Epithelial cell of prostate (primary cell): ENCODE measurements at places on chromosomes 6 and 20.

- no peak for DNase-seq
Measured at GRCh38 chr6:110404607-110405006, 10.8 kb downstream of the DDO start.

DNA sequence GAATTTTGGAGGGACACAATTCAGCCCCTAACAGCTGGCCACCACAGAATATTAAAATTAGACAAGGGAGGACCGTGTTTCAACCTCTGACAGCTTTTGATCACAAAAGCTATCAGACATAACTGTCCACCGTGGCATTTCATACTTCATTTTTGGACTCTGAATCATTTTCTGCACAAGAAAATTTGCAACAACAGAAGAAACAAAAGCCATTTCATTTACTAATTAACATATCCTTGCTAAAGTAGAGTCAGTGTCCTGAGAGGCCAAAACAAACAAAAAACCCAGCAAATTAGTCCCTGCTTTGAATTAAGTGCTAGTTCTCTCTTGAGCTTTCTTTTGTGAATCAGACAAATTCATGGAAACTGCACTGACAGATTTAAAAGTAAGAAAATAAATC lies 17.6 kb upstream of the COL12A1 start:
- DNase-seq, result no peak

- DNase-seq, result no peak
Measured at GRCh38 chr6:97175806-97176205, 107.2 kb downstream of the MMS22L start.

DNA sequence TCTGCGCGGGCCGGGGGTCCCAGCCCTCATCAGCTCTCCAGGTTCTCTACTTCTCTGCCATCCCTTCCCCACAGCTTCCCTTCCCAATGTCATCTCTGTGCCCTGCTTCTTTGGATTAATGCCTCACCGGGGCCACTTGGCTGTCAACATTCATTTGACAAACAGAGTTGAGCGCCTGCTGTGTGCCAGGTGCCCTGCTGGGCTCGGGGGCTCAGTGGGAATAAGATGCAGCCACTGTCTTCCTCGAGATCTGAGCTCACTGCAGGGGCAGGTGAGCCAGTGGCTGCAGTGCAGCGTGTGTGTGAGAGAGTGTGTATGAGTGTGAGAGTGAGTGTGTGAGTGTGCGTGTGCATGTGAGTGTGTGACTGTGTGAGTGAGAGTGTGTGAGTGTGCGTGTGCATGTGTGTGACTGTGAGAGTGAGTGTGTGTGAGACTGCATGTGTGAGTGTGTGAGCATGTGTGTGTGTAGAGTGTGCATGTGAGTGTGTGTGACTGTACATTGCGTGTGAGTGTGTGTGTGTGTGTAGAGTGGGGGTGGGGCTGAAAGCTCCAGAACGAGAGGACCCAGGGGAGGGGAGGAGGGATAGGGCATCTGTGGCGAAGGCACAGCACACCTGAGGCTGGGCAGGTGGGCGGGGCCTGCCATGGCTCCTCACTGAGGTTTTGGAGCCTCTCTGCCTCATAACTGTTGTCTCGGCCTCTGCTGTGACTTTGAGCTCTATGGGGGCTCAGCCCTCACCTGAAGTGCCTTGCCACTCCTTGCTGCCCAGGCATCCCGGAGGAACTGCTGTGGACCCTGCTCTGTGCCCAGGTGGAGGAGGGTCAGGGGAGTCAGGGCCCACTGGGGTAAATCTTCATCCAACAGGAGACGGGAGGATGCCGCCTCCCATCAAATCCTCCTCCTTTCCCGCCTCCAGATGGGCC lies 36.5 kb upstream of the PHACTR3 start:
- DNase-seq, result no peak

DNA sequence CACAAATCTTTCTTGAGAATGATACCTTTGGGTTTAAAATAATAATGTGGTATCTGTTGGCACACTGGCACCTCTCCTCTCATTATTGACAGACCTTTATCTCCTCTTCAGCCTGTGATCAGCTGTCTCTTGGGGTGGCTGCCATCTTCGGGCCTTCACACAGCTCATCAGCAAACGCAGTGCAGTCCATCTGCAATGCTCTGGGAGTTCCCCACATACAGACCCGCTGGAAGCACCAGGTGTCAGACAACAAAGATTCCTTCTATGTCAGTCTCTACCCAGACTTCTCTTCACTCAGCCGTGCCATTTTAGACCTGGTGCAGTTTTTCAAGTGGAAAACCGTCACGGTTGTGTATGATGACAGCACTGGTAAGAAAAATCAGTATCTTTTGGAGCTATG lies 232.8 kb downstream of the GRIK2 start:
- no peak for DNase-seq

- DNase-seq, result no peak
Measured at GRCh38 chr20:46773680-46774079, 64.2 kb downstream of the SLC2A10 start.

- DNase-seq, result no peak
Measured at GRCh38 chr20:45926731-45927070, 7.8 kb upstream of the PCIF1 start.

DNA sequence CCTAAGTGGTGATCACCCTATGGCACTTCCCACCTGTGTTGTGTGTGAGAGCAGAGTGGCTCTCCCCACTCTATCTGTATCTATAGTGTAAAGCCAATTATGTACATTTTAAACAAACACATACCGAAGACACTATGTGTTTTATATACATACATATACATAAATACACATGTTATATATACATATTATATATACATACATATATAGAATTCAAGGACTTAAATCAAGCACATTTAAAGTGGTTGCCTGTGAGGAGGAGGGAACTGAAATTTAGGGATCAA lies 246.6 kb downstream of the LY86 start:
- no peak for DNase-seq

GRCh38 chr6:7818257-7819214 lies 92.1 kb downstream of the TXNDC5 start:
- DNase-seq, result no peak

DNA sequence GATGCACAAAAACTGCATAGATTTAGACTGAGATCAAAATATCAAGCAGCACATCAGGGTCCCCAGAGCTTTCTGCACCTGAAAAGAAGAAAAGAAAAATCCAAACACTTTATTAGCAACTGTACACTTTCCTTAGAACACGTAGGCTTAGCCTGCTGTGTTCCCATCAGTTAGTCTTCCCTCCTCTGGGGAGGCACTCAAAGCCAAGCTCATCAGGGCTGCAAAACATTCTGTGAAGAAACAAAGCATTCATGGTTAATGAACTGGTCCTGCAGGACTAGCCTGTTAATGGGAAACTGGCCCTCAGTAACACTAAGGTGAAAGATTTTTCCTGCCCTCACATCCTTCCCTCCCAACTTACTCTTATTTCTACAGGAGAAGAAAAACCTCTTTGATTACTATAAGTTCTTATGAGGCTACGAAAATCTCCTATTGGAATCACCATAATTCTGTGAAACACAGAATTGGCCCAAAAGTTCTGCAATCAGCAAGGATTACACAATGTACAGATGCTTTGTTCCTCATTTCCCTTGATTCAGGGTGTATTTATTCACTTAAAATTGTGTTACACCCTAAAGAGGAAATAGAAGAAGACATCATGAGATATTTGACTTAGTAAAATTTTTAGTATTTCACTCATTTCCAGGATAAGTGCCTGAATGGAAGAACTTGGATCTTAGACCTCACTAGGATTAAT lies 901.0 kb upstream of the MAP3K7 start:
- DNase-seq, result no peak

DNA sequence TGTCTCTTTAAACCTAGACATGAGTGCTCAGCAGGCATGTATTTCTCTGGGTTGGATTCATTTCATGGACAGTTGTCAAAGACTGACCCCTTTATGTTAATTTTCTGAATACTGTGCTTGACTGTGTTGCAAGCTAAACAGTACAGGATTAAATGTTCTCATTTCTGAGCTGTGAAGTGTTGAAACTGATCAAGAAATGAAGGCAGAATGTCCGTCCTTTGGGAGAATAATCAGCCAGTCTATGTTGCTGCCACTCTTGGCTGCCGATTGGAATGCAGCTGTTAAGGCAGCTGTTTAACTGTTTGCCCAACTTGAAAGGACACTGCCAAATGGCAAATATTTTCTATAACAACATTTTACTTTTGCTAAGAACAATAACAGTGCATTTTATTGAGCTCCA lies 87.3 kb downstream of the CEP57L1 start:
- no peak for DNase-seq

DNA sequence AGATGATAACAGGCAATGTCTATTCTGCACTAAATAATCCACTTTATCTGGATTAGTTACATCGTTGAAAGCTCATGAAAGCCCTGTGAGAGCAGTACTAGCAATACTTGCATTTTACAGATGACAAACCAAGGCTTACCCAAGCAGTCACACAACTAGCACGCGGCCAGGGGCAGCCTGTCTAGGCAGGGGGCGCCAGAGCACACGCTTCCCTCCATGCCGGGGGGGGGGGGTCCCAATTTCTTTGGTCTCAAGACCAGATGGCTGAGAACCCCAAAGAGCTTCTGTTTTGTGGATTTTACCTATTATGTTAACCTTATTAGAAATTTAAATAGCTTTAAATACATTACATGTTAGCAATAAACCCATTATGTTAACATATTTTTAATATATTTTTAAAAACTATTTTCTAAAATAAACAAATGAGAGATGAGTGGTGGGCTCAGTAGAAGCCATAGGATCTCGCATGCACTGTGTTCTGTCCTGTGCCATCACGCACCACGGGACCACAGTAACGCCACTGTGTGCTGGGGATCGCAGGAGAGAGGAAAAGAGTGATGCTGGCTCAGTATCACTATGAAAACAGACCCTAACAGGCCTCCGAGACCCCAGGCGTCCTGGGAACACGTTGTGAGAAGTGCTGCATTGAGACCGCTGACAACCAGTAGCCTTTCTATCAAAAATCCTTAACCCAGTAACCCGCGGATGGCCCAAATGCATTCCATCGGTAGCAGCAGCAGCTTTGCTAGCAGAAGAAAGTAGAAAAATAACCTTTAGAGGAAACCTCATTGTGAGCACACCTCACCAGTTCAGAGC lies 5.3 kb upstream of the PRR18 start:
- DNase-seq, result no peak

DNA sequence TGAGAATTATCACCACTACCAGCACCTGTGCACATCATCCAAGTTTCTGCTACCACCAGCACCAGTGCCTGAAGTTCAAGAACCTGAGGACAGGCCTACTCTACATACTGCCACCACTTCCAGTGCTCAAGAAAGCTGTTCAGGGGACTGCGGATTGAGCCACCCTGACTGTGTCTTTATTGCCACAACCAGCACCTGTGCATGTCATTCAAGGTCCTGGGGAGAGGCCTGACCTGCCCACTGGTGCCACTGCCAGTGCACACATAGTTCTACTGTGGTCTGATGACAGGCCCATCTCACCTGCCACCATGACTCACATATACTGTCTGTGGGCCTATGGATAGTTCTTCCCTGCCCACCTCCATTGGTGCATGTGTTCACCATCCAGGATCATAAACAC lies 559.4 kb downstream of the COL12A1 start:
- no peak for DNase-seq

DNA sequence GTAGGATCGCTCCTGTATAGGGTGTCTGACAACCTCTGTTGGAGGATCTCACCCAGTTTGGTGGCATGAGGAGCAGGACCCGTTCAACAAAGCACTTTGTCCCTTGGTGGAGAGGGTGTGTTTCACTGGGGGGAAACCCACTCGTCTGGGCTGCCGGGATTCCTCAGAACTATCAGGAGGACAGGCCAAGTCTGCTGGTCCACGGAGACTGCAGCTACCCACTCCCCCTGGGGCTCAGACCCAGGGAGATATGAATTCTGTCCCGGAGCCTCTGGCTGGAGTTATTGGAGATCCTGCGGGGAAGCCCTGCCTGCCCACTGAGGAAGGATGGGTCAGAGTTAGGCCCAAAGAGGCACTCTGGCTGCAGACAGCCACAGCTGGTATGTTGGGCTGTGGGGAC lies 233.1 kb downstream of the PKHD1 start:
- no peak for DNase-seq
